CD4-positive, CD25-positive, alpha-beta regulatory T cell (primary cell): ENCODE measurements at places on chromosomes 11 and 22. TPM values are rescaled to one million over a fixed set of nuclear protein-coding genes. Genes with fewer than 3 reads are reported as not detected.

The DEPDC7 gene
- total RNA-seq: 0.64 TPM

The MICALL1 gene
- total RNA-seq: 25.2 TPM

The TRIM51 gene
- not detected for total RNA-seq

The LRRC74B gene
- 0.10 TPM for total RNA-seq
